Uterus (tissue), 4 donors: ENCODE measurements at places on chromosomes 7 and 10. TPM values are rescaled to one million over a fixed set of nuclear protein-coding genes. Genes with fewer than 3 reads are reported as not detected.
A peak's percentile ranks its signal among the peaks of the same experiment; 100 is the strongest.

The PAPOLB gene
- 0.24 TPM for total RNA-seq

The HOXA5 gene
- total RNA-seq = 22.9 TPM

The CDHR1 gene
- under 0.01 TPM for total RNA-seq

The HKDC1 gene
- total RNA-seq = 0.27 TPM

The NOM1 gene
- total RNA-seq = 26.2 TPM

The CPA1 gene
- total RNA-seq = 0.46 TPM

GRCh38 chr10:126117196-126117595 is 220.8 kb downstream of the FANK1 start:
- no peak overlapping the region for H3K4me3 ChIP-seq
- no peak for DNase-seq
- no peaks in the 10 kb centered on the region for H3K36me3 ChIP-seq
- no peak overlapping the region for H3K27ac ChIP-seq

GRCh38 chr10:114208351-114208750 is 29.2 kb downstream of the TDRD1 start:
- H3K27ac ChIP-seq = no peak overlapping the region
- no peaks in the 10 kb centered on the region for H3K4me1 ChIP-seq

DNA sequence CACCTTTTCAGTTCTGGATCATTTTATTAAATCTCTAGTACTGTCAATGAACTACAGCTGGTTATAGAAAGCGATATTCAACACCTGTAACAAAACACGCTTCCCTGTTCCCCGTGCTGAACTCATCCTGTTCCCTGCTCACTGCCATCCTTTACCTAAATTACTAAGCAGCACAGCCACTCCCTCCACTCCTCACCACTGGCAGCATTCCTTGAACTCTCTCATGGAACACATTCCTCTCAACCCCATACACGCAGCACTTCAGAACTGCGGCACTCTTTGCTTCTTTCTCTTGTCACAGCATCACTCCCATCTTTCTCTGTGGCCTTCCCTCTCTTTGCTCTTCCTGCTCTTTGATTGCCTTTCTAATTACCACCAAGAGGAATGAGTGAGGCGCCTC is 27.4 kb downstream of the RELN start:
- H3K4me3 ChIP-seq = no peak overlapping the region
- DNase-seq = no peak
- no peaks in the 10 kb centered on the region for H3K36me3 ChIP-seq
- H3K27ac ChIP-seq = no peak overlapping the region
- H3K27me3 ChIP-seq = no peaks in the 10 kb centered on the region
- no peaks in the 10 kb centered on the region for H3K4me1 ChIP-seq

- H3K4me1 ChIP-seq = no peaks in the 10 kb centered on the region
- no peaks in the 10 kb centered on the region for H3K36me3 ChIP-seq
- H3K4me3 ChIP-seq = no peak overlapping the region
- no peaks in the 10 kb centered on the region for H3K27me3 ChIP-seq
- H3K27ac ChIP-seq = no peak overlapping the region
Measured at GRCh38 chr7:44461387-44461786, 29.1 kb downstream of the NUDCD3 start.

GRCh38 chr7:2131800-2132199 is 100.9 kb downstream of the MAD1L1 start:
- H3K4me3 ChIP-seq = no peak overlapping the region
- H3K4me1 ChIP-seq = no peaks in the 10 kb centered on the region
- no peak for DNase-seq
- no peak overlapping the region for H3K27ac ChIP-seq
- no peaks in the 10 kb centered on the region for H3K27me3 ChIP-seq
- H3K36me3 ChIP-seq = no peaks in the 10 kb centered on the region

GRCh38 chr10:124152139-124153022 is 59.0 kb upstream of the CHST15 start:
- peak overlapping the region; percentile 49 for H3K27ac ChIP-seq
- no peaks in the 10 kb centered on the region for H3K36me3 ChIP-seq
- H3K27me3 ChIP-seq = no peaks in the 10 kb centered on the region
- no peak overlapping the region for H3K4me3 ChIP-seq

DNA sequence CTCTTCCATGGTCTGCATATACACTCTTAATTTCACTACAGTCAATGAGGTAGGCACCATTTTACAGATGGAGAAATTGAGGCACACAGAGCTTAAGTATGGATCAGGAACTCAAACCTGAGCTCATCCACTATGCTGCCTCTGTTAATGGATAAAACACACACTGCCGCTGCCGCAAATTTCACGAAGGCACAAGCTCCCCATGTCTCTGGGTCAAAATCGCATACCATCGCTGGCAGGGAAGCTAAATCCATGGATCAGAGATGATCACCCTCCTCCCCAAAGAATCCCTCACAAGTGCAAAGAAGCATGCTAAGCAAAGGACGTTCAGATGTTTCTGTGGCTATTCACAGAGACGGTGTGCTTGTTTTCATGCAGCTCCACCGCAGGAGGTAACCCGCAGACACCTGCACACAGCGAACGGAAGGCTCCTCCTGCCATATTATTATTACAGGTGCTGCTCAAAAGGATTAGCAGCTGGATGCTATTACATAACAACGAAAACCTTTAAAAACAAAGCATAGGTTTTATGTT is 109.3 kb downstream of the UBE2H start:
- DNase-seq = no peak
- no peak overlapping the region for H3K27ac ChIP-seq
- H3K27me3 ChIP-seq = no peaks in the 10 kb centered on the region
- no peak overlapping the region for H3K4me3 ChIP-seq

DNA sequence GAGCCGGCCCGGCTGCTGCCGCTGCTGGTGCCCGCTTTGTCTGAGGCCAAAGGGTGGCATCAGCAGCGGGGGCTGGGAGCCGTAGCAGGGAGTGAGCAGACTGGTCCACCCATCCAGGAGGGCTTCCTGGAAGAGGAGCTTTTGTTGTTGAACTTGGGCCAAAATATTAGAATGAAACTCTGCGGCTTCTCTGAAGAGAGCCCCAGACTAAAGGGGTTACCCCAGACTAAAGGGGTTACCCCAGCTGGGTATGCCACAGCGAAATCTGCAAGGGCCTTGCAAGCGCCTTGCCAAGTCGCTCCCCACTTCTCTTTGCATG is 154.7 kb upstream of the ZMIZ1 start:
- H3K4me3 ChIP-seq = no peak overlapping the region
- no peaks in the 10 kb centered on the region for H3K4me1 ChIP-seq
- H3K36me3 ChIP-seq = no peaks in the 10 kb centered on the region
- no peak for DNase-seq

DNA sequence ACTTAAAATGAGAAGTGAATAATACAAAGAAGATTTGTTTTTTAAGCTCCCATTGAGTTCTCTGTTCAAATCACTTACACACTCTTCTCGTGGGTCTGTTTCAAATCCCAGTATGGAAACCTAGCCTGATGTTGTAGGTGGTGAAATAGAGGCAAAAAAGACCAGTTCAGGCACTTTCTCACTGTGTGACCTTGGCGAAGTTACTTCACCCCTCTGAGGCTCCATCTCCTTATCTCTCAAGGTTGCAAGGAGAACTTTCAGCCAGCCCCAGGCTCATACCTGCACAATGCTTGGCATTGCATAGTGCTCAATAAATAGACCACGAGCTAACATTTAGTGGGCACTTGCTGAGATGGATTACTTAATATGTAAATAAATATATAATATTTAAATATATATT is 90.1 kb downstream of the PRLHR start:
- H3K4me1 ChIP-seq = no peaks in the 10 kb centered on the region
- no peak overlapping the region for H3K4me3 ChIP-seq
- H3K36me3 ChIP-seq = no peaks in the 10 kb centered on the region
- DNase-seq = no peak

DNA sequence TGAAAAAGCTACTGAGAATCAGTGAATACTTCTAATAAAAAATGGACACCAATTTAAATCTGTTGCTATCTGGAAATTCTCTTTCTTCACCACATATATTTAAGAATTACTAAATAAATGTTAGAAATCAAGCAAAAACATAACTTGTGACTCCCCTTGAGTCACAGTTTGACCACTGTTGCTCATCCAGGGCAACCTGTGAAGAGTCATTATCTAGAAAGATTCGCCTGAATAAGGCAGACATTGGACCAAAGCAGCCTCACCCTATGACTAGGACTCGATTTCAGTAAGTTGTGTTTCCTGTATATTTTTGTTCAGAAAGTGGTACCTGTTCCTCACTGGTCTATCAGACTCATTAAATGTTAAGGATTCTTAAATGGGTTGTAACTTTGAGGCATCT is 572.4 kb downstream of the ATRNL1 start:
- no peaks in the 10 kb centered on the region for H3K4me1 ChIP-seq
- no peak overlapping the region for H3K27ac ChIP-seq
- H3K36me3 ChIP-seq = no peaks in the 10 kb centered on the region
- H3K4me3 ChIP-seq = no peak overlapping the region
- no peaks in the 10 kb centered on the region for H3K27me3 ChIP-seq
- no peak for DNase-seq

DNA sequence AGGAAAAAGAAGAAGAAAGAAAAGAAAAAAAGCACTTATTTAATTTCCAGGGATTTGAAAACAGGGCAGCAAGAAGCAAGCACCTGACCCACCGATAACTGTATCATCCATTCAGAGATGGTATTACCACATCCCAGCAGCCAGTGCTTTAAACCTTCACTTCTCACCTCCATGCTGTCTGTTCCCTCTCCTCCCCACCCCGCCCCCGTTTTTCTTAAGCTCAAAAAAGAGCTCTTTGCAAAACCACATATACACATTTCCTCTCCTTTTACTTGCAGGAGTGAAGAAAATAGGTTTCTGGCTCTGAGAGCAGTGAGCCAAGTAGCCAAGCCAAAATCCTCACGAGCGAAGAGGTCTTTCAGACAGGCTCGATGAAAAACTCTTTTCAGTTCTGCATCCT is 2.2 kb downstream of the STOX1 start:
- no peaks in the 10 kb centered on the region for H3K27me3 ChIP-seq
- no peak overlapping the region for H3K27ac ChIP-seq
- no peak for DNase-seq
- peaks cover 4% of the 10 kb centered on the region for H3K4me1 ChIP-seq
- H3K36me3 ChIP-seq = no peaks in the 10 kb centered on the region

- no peak overlapping the region for H3K27ac ChIP-seq
- H3K4me1 ChIP-seq = no peaks in the 10 kb centered on the region
- H3K4me3 ChIP-seq = no peak overlapping the region
- no peak for DNase-seq
- no peaks in the 10 kb centered on the region for H3K27me3 ChIP-seq
- H3K36me3 ChIP-seq = no peaks in the 10 kb centered on the region
Measured at GRCh38 chr7:138237995-138238394, 161.7 kb downstream of the AKR1D1 start.

DNA sequence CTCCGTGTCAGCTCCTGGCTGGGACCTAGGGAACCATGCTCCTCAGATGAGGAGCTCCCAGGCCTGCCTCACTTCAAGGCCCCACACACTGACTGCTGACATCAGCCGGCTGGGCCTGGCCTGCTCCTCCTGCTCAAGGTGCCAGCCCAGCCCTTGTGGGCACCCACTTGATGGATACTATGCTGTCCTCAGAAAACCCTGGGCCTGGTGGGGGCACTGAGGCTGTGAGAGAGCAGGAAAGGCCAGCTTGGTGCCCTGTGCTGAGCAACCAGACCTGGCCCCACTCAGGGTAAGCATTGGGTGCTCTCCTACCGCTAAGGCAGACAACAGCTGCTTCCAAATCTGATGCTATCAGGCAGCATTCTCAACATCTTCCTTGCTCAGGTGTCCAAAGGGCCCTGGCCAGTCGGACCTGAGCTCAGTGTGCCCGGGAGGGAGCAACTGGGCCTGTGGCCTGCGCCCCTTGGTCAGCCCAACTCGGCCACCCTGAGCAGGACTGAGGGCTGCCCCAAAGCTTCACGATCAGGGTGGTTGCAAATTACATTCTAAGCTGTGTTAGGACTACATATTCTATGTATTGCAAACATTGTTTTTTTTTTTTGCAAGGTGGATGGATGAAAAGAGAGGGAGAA is 21.9 kb upstream of the ANTXRL start:
- no peak overlapping the region for H3K4me3 ChIP-seq
- no peaks in the 10 kb centered on the region for H3K4me1 ChIP-seq
- no peaks in the 10 kb centered on the region for H3K27me3 ChIP-seq
- DNase-seq = no peak
- H3K36me3 ChIP-seq = no peaks in the 10 kb centered on the region

DNA sequence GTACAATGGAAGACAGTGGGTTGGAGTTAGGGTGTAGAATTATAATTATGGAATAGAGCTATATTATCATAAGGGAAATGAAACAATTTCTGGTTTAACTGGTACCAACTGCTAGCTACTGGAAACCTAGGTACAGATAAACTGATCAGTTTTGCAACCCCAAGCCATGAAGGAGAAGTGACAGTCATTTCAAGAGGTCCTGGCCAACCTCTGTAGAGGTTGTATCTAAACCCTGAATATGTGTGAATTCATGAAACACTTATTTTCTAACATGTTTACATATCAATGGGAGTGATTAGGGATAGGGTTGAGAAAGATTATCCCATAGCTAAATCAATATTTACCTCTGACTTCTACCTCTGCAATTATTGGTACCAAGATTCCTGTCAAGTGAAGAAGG is 29.9 kb upstream of the CC2D2B start:
- no peak overlapping the region for H3K4me3 ChIP-seq
- DNase-seq = no peak
- no peak overlapping the region for H3K27ac ChIP-seq
- H3K4me1 ChIP-seq = no peaks in the 10 kb centered on the region
